NCI-H226 (cell line): ENCODE measurements at places on chromosomes 7 and 10.

GRCh38 chr10:57186201-57186600 lies 825.1 kb upstream of the ZWINT start:
- no peak for DNase-seq

- DNase-seq, result no peak
Observed at GRCh38 chr10:3036155-3037021, 31.0 kb upstream of the PFKP start.

GRCh38 chr7:49396229-49396628 lies 377.2 kb upstream of the VWC2 start:
- DNase-seq, result no peak

DNA sequence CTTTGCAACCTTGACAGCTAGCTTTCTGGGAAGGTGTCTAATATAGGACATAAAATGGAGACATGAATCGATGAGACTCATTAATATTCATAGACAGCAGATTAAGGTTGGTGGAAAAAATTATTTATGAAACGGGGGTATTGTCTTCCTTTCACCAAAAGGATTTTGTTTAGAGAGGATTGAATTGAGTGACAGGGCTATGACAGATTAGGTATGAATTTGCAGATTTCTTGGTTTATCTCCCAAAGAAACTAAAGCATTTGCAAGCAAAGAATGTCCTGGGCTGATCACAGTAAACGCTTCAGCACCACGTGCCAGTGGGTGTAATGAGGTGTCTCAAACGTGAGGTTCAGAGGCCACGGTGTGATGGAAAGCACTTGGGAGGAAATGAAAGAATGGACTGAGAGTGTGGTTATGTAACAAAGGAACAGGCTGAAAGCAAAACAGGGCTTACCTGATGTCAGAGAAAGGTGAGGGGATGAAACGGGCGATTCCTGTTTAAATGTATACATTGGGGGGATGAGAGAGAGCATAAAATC lies 329.2 kb upstream of the NPVF start:
- DNase-seq, result no peak

DNA sequence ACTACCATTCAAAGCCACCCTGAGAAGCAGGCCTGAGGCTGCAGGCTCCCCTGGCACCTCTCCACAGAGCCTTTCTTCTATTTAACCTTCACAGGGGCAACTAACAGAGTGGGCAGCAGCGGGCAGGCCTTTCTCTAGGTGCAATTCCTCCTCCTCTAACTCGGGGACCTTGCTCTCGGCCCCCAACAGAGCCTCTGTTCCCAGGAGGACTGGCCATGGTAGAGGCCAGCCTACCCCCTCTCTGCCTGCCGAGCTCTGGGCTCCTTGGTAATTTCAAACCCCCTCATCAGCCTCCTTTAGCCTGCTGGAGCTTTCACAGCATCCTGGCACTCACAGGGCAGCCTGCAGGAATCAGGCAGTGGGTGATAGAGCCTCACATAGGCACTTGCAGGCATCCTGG lies 920.8 kb upstream of the ZNF722 start:
- DNase-seq, result no peak

- no peak for DNase-seq
Observed at GRCh38 chr10:1550616-1551015, 186.7 kb downstream of the ADARB2 start.

GRCh38 chr10:128298587-128298986 lies 172.4 kb upstream of the MKI67 start:
- DNase-seq, result no peak

DNA sequence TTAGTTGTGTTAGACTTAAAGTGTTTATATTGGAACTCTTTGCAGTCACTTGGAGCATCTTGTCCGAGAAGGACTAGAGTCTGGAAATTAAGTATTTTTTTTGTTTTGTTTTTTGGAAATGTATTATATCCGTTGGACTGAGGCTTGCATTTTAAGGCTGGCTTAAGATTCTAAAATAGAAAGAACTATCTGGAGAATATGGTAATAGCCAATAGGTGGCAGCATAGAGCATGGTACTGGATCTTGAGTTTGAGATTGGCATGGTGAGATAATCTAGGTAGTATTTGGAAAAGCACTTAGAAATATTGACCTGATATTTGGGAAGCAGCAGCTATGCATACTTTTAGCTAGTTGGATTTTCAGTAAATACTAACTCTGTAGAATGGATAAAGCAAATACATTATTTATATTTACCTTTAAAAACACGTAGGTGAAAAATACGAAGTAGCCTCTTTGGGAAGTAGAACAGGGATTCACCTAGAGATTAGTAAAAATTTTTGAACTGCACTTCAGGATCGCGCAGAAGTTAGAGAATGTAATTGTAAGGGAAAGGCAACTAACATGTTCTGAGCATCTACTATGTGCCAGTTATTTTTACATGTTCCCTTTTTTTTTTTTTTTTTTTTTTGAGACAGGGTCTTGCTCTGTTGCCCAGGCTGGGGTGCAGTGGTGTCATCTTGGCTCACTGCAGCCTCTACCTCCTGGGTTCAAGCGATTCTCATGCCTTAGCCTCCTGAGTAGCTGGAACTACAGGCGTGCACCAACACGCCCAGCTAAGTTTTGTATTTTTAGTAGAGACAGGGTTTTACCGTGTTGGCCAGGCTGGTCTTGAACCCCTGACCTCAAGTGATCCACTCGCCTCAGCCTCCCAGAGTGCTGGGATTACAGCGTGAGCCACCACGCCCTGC lies 78.6 kb downstream of the LCOR start:
- DNase-seq, result peak; percentile 20

DNA sequence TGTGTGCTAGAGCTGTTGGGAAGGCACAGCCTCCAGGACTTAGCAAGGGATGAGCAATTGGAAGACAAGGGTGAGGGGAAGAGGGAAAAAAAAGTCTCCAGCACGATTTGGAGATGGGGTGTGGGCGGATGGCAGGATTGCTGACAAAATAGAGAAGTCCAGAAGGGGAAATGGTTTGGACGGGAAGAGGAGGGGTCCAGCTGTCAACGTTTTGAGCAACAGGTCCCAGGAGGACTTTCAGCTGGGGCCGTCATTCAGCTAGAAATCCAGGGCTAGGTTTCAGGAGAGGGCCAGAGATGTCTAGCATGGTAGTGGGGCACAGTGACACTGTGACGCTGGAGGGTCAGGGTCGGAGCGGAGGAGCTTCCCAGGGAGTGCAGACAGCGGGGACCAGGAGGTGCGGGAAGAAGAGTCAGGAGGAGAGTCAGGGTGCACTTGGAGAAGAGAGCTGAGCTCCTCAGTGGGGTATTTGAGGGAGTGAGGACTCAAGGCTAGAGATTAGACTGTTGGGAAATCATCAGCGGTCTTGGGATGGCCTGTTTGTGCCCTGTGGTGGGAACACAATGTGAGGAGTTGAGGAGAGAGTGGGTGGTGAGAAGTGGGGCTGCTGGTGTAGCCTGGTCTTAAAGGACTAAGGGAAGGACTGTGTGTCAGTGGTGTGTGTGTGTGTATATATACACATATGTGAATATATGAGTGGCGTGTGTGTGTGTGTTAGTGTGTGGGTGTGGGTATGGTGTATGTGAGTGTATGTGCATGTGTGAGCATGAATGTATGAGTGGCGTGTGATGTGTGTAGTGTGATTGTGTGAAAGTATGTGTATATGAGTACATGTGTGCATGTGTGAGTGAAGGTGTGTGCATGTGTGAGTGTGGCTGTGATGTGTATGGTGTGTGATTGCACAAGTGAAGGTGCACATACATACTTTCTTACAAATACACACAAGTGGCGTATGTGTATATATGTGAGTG lies 3.8 kb downstream of the ZYX start:
- DNase-seq, result no peak

DNA sequence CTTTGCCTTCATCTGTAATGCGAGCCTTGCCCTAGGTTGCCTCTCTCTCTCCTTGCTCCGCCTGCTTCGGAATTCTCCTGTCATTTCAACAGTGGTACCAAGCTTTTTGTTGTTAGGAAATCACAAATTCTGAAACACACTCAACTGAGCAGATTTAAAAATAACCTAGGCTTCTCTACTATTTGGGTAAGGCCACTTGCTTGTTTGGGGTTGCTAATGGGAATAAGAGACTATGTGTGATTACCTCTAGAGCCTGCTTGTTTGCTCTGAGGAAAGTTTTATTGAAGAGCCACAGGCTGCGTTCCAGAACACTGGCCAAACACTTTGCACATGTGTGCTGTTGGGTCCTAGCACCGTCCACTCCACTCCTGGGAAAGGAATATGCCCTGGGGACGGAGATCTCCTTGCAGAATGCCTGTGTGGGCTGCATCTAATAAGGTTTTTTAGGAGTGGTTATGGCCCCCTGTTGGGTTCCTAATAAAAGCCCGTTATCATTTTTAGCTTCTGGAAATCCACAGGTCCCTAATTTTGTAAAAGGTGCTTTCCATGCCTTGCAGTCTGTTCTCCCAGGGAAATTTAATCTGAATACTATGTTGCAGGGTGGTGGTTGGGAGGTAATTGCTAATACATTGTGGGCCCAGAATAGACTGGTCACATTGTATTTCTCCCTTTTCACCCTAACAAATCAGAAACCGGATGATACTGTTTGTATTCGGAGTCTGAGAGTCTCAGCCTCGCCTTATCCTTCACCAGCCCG lies 68.7 kb upstream of the KLF6 start:
- DNase-seq, result no peak

- no peak for DNase-seq
Observed at GRCh38 chr10:88986549-88987242, 3.9 kb upstream of the FAS start.

DNA sequence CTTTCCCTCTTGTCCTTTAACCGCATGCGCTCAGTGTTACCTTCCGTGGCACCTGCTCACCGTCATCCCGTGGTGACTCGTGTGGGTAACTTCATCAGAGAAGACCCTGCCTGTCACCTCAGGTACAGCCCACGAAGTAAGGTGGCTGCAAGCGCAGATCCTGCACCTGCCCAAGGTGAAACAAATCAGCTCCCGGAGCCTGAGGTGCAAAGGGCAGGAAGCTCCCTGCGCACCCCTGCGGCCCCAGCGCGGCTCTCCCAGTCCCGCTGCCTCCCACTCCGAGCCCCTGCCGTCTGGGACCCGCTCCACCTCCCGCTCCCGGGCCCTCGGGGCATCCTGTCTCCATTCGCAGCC lies 110.9 kb upstream of the LANCL2 start:
- no peak for DNase-seq

- DNase-seq, result no peak
Observed at GRCh38 chr7:135773464-135773863, 24.9 kb upstream of the FAM180A start.

DNA sequence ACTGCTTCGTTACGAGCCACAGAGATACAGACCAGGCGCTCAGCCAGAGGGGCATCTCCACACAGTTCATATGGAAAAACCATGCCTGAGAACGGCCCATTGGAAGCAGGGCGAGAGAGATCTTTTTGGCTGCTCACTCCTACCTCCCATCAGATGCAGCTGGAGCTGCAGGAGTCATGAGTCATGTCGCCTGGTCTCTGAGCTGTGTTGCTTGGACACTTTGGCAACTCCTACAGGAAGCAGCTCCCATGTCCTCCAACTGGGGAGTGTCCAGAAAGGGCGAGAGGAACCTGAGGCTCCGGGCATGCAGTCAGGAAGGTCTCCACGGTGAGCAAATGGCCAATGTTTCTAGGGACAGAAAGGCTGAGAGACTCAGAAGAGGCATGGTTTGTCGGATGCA lies 24.9 kb downstream of the INSIG1 start:
- DNase-seq, result no peak

DNA sequence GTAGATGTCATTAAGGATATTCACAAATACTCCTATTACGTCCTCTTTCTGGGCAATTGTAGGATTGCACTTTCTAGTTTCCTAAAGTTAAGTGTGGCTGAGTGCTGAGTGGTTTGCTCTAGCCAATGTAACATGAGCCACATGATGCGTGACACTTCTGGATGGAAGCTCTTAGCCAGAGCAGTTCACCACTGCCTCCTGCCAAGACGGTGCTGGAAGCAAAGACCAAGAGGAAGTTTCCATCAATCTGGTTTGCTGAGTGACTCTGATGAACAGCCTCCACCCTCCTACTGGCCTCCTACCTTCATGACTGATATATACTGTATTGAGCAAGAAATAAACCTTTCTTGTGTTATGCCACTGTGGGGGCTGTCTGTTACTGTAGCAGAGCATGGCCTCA lies 318.1 kb downstream of the KCNMA1 start:
- no peak for DNase-seq

- DNase-seq, result peak; percentile 54
Observed at GRCh38 chr10:72663971-72664370, 28.0 kb upstream of the MCU start.

- peak; percentile 43 for DNase-seq
Observed at GRCh38 chr10:73999703-74000102, 1.8 kb downstream of the VCL start.

GRCh38 chr10:74794531-74794930 lies 31.9 kb upstream of the KAT6B start:
- no peak for DNase-seq

DNA sequence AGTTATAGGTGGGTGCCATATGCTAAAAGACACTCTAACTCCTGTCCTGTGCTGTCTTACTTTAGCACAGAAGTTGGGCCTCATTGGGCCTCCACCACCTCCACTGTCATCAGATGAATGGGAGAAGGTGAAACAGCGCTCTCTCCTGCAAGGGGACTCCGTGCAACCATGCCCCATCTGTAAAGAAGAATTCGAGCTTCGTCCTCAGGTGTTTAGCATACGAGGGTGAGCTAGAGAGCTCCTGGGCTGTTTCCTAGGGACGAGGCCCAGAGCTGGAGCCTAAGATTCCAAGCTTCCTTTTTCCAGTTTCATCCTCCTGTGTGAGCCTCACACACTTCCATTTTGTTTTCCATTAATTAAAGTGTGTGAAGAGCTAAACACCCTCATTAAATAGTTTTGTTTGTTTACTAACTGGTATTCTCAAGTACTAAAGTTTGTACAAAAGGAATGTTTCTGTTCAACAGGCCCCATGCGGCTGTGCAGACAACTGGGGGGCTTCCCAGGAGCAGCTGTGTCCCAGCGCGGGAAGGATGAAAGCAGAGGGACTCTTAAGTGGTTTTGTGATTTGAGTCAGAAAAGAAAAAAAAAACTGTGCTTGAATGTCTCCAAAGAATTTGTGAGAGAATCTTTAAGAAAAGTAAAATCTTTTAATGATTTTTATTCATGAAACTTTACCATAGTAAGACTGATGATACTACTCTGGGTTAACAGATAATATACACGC lies 14.1 kb downstream of the RNF32 start:
- DNase-seq, result no peak

DNA sequence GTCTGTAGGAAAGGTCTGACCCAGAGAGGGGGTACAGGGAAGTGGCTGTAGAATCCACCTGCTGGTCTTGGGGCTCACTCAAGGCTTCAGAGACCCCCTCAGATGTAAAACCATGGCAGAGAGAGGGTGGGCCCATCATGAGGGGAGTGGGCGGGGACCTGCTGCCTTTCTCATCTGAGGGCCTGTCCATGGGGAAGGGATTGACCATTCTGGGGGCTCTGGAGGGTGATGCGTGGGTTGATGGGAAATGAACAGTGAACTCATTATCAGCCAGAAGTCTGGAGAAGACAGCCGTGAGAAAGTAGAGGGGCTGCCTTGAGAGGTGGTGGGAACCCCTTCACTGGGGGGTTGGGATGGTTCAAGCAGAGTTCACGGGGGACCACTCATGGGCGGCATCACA lies 66.8 kb downstream of the MINDY4 start:
- no peak for DNase-seq

DNA sequence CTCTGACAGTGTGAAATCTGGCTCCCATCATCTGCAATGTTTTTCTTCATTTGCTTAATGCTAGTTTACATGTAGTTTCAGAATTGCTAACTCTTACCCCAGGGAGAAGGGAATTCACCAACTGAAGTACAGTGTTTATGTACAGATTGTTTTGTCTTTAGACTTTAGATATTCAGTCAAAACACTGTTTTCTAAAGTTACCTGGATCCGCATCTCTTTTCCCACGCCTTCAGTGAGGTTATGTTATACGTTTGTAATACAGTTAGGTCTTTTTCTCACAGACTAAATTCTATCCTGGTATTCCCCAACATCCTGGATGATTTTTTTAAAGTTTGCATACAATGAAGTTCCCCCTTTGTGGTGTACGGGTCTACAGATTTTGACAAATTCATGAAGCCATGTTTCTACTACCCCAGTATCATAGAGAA lies 3.2 kb upstream of the LYZL1 start:
- DNase-seq, result no peak
